Astrocyte of the spinal cord (primary cell): ENCODE measurements at places on chromosomes 4 and X.

DNA sequence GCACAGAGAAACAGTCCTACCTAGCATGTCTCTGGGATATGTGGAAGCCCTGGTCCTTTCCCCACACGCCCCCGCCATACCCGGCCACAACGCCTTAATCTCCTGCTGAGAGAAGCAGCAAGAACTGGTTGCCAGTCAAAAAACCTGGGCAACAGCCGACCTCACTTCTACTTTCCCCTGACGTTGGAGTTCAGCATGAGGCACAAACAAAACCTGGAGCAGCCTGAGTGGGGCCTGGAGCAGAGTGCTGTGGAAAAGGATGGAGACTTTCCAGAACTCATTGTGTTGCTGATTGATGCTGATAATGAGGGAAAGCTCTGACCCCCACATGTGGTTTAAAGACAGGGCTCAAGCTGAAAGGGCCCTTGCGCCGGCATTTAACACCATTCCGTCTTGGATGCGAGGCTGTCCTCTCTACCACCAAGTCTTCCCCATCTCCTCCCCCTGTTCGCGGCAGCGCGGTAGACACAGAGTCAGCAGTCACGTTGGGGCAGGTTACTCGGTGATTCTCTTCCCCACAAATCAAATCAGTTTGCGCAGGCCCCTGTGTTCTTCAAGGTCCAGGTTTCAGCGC is 666 bp downstream of the CCDC158 start:
- DNase-seq, result no peak

DNA sequence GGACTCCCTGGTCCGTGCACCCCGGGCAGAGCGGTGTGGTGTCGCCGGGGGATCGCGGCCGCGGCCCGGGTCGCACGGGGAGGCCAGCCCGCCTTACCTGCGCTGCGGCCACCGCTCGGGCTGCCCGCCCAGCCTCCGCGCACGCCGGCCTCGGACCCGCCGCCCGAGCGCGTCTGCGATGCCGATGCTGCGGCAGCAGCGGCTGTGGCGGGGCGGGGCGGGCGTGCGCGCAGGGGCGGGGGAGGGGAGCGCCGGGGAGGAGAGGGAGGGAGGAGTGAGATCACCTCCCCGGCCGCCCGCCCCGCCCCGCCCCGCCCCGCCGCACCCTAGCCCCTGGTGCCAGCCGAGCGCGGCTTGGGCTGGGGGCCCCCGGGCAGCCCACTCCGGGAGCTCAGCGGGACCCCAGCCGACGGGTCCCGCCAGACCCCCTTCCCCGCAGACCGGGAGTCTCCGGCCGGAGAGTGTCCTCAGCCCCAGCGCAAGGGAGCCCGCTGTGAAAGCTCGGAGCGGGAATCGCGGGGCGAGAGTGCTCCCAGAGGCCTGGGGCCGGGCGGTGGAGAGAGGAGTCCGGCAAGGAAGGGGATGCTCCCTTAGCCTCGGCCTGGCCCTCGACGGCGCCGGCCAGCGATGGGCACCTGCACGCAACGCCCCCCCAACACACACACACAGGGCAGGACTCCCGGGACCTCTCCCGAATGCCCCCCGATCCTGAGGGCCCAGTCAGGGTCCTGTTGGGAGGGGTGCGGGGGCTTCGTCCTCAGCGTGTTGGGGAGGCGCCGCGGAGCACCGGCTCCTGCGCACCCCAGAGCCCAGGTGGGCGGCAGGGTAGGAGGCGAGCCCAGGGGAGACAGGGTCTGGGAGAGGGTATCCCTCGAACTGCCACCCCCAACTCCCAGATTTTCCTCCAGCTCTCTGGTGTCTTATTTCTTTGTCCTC is at the start of gene L1CAM:
Gene L1CAM (minus strand): TSS at position 206 of the 936 bp plus-strand sequence. CDS start 10,337 bp downstream, outside the sequence.
- no peak for DNase-seq

DNA sequence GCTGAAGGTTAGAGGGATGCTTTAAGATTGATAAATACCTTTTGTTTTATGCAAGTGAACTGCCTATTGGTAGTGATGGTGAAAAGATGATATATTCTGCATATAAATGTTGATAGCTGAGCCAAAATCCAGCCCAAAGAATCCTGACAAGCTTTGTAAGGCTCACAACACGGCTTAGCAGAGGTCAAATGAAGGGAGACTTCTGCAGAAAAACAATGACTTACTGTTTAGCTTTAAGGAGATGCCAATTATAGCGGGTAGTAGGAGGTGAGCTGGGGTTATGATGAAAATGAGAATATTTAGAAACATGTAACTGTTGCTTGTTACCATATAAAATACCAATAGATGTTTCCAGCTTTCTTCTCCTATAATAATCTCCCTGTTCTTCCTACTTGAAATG is 97.1 kb downstream of the AFF1 start:
- DNase-seq, result no peak

- no peak for DNase-seq
These were observed 175.6 kb upstream of the NRK start for GRCh38 chrX:105646592-105647372.

- no peak for DNase-seq
These were observed 50.5 kb downstream of the OCRL start for GRCh38 chrX:129590596-129590995.

GRCh38 chr4:25236971-25237370 is 3.1 kb downstream of the PI4K2B start:
- no peak for DNase-seq

DNA sequence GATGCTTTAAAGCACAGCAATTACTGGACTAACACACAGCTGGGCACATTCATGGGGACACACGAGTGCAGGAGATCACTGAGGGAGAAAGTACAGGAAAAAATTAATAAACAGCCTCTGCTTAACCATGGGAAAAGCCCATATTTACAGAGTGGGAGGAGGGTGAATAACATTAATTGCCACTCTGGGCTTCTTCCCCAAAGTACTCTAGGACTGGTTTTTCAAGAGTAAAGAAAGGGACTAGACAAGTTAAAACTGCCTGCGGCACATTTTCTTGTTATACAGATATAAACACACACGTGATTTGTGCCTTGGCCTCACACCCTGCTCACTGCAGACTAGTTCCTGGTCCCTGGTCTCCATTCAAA is 179.7 kb upstream of the TET2 start:
- no peak for DNase-seq

DNA sequence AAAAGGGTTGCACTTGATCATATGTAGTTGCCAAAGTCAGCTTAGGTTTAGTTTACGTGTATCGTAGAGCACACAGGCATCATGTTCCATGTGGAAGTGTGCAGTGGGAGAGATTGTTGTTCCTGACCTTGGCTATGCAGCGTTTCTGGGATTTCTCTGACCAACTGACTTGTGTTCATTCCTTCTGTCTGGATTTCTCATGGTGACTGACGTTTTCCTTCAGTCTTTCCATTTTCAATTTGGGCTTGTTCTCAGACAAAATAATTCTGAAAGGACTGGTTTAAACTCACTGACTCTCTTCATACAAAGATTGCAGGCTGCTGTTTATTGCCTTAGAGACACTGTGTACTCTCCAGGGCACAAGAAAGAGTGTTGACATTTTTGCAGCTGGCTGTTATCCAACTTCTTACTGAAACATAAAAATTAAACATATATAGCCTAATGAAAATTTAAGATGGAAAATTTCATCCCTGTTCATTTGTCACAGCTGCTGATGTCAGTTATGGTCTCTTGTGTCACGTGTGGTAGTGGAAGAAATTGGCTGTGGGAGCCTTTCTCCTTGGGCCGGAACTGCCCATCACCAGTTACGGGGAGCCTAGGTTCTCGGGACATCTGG is 95.4 kb downstream of the TNIP2 start:
- DNase-seq, result no peak

DNA sequence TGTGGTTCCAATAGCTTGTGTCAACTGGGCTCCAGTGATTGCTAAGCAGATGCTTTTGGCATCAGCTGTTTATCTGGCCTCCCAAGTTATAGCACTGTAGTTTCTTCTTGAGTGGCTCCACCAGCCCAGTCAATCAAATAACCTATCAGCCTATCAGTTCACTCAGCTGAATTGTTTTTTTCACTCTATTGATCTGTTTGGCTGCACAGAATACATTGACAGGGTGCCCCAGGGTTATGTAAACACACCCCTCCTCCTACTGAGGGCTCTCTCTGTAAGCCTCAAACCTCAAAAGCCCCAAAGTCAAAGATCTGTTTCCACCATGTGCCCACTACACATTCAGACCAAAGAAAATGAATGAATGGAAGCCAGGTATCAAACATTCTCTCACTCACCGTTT is 214.0 kb downstream of the HS6ST2 start:
- no peak for DNase-seq

- no peak for DNase-seq
These were observed 10.0 kb downstream of the FBXW7 start for GRCh38 chr4:152525878-152526277.

DNA sequence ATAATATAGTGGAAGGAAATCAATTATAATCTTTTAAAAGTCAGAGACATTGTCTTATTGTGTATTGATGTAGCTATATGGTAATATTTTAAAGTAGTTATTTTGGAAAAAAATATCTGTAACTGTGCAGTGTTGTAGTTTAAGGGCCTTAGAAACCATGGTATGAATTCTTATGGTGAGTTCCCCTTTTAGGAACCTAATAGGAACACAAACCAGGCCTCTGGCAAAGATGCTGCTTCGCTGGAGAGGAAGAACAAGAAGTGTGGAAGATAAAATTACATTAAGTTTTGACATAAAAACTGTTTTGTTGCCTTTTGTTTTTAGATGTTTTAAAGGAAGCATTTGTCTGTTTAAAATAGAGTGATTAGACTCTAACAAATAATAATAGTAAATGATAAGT is 10.9 kb upstream of the TMPRSS11D start:
- no peak for DNase-seq

DNA sequence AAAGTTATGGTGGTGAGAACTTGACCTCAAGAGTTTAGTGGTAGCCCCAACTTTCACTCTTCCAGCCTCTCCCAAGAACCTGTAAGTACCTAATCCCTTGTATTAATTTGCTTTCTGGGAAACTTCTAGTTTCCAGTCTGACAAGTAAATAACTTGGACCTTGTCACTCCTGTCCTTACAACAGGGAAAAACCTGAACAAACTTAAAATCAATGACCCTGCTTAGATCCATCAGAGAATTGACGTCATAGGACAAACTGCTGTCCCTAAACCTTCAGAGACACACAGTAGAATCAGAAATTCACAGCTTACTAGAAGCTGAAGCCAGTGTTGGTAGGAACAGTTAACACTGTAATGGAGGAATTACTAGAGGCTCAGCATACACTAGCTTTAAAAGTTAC is 60.0 kb upstream of the DCLK2 start:
- DNase-seq, result no peak

DNA sequence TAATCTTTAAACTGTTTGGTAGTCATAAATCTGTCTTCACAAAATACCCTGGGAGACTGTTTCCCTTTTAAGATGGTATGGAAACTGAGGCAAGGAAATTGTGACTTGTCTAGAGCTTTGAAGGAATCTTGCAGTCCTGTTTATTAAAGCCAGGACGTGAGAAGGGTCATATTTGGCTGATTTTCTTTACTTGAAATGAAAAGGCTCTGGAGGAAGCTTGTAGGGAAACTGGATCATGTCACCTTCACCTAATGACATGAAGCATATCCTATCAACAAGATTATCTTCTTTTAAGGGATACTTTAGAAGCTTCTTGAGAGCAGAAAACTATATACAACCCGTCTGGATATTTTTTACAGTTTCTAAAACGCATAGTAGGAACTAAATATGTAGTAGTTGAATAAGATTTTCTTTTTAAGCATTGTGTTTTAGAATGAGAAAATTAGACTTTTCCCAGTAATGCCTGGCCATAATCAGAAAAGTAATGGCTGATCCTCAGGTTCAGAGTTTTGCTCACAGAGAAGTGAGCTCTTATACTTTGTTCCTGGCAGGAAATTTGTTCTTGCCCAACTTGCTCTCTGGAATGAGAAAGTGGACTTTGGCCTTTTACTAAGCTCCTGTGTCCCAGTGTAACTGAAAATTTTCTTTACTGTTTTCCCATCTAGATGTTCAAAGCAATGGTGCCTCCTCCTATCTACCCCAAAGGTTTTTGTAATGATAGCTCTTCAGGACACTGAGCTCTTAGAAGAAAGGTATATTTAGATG is 136.8 kb upstream of the AFF2 start:
- no peak for DNase-seq

DNA sequence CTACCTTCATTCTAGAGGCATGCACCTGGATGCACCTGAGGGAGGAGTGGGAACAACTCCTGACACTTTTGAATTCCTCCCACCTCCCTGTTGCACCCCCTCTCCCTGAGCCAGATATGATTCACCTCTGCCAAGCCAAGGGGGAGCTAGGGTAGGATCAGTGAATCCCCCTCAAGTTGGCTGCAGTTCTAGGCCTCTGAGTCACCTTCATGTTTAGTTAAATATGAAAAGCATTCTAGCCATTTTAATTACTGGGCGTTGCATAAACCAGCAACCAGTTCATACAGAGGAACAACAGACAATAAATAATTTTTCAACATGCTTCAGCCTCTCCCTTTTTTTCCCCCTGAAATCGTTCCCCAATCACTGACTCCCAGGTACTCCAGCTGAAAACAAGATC is 1440.2 kb downstream of the ADGRL3 start:
- peak; percentile 19 for DNase-seq

DNA sequence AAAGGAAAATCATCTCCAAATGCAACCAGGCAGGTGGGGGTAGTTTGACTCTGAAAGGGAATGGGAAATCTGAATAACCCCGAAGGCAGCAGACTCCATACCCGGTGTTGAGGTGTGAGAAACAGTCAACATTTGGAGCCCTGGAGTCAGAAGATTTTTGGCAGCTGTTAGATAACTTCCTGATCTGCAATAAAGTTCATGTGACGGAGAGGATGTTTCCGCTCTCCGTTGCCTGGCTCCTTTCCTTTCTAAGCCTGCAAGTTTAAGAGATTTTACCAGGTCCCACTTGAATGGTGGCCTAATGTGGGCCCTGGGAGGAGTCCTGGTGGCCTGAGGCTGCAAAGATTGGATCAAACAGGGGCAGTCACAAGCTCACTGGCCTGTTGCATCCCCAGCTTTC is 27.7 kb downstream of the HAND2 start:
- DNase-seq, result no peak

DNA sequence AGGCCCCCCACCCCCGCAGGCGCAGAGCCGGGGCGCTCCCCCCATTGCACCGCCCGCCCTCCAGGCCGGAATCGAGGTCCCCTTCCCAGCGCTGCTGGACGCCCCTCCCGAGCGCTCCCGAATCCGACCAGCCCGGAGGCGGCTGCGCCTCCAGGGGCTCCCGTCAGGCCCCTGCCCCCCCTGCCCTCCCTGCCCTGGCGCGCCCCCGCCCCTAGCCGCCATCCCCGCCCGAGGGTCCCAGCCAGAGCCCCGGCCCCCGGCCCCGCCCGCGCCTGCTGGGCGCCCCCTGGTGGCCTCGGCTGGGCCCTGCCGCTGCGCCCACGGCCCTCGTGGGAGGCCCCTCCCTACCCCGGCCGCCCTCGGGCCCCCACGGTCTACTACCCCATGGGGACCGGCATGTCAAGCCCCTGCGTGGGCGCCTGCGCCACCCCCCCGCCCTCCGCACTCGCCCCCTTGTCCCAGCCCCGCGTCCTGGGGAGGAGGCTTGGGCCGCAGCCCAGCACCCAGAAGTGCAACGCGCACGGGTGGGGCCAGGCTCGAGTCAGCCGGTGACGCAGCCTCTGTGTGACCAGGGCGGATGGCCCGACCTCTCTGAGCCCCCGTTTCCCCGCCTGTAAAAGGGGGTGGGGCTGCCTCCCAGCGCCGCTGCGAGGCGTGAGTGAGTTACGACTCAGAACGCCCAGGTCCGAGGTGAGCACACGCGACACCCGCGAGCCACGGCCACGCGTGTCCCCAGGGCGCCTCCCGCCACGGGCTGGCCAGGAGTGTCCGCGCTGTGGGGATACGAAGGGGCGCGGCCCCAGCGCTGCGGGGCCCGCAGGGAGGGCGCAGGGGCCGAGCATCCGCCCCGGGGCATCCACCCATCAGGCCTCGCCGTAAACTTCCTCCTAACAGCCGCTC is 104.9 kb downstream of the FAM53A start:
- DNase-seq, result peak; percentile 33
